NCI-H1105 treated with DMSO at 0.1 percent for 48 hours (cell line): ENCODE measurements at places on chromosomes 6 and 20.

DNA sequence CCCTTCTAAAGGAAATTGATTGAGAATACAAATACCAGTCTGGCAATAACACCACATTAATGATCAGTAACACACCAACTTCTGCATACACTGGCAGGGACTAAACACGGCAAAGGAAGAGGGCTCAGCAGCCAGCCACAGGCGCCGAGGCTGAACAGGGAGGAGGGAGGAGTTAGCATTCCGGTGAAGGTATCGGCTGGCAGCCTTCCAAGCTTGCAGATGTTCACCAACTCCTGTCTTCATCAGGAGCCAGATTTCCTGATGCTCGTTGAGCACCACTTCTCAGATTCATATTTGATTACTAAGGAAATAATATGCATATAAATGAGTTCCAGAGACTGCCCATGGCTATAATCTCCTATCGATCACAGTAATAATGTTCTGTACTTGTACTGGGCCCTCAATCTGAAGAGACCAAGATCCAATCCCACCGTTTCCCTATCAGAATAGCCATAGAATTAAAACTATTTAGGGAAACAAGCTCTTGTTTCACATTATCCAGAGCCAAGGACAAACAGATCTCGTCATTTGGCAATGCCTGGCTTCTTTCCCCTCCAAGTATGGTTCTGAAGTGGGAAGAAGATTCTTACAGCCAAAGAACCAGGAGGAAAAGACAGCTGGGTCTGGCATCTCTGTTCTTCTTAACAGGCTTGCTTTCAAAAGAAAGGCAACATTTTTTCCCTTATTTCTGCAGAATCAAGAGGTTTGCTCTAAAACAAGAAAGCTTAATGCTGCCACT, 42.2 kb downstream of the GFOD1 start:
- DNase-seq = peak; percentile 96

DNA sequence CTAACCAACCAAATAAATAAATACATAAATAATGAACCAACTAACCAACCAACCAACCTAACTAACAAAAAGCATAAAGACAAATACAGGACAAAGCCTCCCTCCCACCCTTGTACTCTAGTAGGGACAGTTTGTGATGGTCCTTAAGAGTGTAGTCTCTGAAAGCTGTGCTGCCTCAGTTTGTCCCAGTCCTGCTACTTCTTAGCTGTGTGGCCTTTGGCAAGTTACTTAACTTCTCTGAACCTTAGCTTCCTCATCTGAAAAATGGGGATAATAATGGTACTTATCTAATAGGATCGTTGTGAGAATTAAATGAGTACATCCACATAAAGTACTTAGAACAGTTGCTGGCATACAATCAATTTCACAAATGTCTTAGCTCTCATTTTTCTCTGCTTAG, 232.6 kb upstream of the SUPT3H start:
- DNase-seq = no peak

GRCh38 chr6:134472046-134472445, 154.1 kb upstream of the SGK1 start:
- DNase-seq = no peak

- DNase-seq = no peak
These were observed 12.8 kb downstream of the NHSL1 start for GRCh38 chr6:138486249-138487101.

GRCh38 chr6:15310680-15311079, 64.8 kb downstream of the JARID2 start:
- no peak for DNase-seq

- DNase-seq = peak; percentile 39
These were observed at the start of gene ADA for GRCh38 chr20:44651684-44652423. Gene ADA (minus strand): TSS chr20:44651699. CDS start chr20:44651607, 92 bp downstream.

DNA sequence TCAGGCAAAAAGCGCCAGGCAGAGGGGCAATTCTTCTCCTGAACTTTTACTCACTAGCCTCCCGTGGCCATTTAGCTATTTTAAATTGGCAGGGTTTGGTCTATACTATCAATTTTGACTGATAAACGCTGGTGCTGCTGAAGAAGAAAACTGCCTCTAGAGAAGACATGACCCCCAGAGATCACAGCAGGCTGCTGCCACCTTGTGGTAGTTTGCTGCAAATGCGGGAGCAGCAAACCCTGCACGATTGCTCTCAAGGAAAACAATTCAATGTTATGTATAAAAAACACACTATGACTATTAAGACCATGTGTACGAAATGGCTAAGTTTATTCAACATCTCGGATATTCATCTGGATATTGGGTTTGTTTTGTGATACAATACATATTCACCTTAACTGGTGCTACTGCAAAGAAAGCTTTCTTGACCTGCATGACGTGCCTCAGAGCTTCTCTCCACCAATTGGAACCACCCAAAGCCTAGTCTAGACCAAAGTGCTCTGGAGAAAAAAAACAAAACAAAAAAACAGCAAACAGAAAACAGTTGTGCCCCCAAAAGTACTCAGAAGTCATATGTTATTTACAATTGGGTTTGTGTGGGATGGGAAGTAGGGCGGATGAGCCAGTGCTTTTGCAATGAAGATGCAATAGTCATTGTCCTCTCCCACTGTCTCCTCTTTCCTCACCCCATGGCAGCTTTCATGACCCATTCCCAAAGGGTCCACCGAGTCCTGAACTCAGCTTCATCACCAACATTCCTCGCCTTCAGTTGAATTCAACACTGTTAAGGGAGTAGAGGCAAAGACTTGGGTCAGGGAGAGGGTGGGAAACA, 19.6 kb upstream of the IL17F start:
- peak; percentile 55 for DNase-seq

- no peak for DNase-seq
These were observed 8.3 kb downstream of the COX7A2 start for GRCh38 chr6:75235271-75235670.

DNA sequence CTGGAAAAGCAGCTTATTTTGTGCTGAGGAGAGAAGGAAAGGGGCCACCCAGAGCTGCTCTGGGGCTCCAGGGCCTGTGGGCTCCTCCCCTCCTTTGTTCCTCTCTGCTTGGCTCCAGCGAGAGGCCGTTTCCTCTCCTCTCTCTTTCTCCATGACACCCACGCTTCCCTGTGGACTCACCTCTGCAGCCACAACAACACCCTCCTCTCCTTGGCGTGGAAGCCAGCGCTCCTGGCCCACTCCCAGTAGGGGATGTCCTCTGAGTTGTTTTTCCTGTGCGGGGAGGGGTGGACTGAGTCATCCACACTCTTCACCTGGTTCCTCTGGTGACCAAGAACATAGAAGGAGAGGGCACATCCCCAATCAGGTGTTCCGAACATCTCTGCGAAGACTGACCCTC, 4.9 kb upstream of the CDSN start:
- DNase-seq = no peak

DNA sequence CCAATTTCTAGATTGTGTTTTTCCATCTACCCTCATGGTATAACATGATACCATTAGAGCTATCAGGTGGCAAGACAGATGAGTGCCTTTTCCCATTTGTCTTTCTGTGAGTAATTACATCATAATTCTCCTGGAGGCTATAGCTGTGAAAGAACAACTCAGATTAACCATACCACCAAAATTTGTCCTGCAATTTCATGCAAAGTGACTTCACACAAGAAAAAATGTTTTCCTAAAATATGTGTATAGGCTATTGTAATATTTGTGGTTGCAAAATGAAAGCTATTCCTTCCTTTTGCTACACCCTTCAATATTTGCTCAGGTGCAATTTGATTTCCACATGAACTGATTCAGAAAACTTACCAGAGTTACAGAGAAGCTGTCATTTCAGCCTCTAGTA, 547.7 kb upstream of the ID4 start:
- DNase-seq = no peak

- DNase-seq = no peak
These were observed 18.5 kb downstream of the CD2AP start for GRCh38 chr6:47495954-47496545.

- DNase-seq = no peak
These were observed 87.7 kb downstream of the TMEM242 start for GRCh38 chr6:157235600-157236039.

GRCh38 chr6:34600101-34600500, 44.0 kb upstream of the SPDEF start:
- DNase-seq = no peak

DNA sequence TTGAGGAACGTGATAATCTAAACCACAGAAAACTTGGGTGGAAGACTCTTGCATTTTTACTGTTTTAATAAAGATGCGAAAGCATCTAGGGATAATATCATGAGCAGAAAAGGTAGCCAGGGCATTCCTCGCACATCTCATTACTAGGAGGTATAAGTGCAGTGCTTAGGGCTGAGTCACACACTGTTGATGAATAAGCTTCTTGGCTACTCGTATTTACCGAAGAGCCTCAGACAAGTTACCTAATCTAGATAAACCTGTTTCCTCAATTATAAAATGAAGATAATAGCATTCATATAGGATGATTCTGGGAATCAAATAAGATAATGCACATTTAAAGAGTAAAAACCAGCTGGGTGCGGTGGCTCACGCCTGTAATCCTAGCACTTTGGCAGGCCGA, 780 bp upstream of the KIAA0319 start:
- DNase-seq = no peak

- no peak for DNase-seq
These were observed 100.1 kb upstream of the RGS17 start for GRCh38 chr6:153231048-153231646.

DNA sequence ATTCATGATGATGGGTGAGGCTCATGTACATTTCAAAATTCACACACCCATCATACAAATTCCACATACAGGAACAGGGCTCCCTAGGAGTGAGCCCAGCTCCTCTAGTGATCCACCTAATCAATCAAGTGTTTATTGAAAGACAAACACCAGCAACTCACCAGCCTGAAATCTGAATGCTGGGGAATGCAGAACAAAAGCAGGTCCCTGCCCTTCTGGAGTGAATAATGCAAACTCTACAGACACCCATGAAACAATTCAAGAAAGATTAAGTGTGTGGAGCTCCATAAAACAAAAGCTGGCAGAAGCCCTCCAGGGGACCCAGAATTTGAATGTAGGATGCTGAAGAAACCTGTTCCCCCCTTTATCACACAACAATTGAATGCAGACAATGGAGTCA, 396.7 kb upstream of the JARID2 start:
- DNase-seq = no peak

DNA sequence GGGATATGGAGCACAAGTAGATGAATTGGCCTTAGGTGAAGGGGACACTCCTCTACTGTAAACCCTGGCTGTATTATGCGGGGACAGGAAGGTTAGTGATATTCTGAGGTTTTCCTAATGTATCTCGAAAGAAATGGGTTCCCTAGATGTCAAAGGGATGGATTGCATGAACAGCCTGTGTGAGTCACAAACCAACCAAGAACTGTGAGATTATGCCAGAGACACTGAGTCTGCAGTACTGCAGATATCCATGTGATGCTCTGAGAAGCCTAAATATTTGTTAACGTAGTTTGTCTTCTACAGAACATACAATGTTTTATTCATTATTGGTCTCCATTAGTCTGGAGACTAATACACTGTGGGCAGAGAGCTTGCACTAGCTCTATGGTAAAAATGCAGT, 182.2 kb downstream of the AKAP7 start:
- no peak for DNase-seq

DNA sequence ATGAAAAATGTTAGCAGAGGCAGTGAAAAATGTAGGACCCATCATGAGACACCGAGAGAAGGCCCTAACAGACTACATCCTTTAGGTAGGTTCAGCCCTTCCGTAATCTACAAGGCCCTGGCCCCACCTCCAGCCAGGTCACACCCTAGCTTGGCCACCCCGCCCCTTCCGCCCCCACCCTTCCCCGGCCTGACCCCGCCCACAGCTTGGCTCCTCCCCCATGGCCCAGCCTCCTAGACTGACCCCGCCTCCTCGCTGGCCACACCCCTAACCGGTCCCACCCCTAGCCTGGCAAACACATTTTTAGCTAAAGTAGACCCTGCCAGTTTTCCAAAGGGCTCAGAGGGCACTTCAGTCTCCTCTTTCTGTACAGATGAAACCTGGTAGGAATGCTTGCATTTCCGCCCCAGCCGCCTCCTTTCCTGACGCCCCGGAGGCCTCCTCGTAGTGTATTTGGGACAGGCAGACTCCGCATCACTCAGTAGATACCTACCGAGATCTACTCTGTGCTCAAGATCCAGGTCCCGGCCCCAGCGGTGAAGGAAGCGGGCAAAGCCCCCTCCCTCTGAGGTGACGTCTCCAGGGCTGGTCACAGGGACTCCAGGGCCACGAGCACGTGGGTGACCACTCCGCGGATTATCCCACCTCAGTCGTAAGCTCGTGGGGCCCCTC, 443.5 kb downstream of the PREX1 start:
- DNase-seq = no peak

GRCh38 chr6:17927705-17928104, 59.7 kb downstream of the KIF13A start:
- DNase-seq = no peak

DNA sequence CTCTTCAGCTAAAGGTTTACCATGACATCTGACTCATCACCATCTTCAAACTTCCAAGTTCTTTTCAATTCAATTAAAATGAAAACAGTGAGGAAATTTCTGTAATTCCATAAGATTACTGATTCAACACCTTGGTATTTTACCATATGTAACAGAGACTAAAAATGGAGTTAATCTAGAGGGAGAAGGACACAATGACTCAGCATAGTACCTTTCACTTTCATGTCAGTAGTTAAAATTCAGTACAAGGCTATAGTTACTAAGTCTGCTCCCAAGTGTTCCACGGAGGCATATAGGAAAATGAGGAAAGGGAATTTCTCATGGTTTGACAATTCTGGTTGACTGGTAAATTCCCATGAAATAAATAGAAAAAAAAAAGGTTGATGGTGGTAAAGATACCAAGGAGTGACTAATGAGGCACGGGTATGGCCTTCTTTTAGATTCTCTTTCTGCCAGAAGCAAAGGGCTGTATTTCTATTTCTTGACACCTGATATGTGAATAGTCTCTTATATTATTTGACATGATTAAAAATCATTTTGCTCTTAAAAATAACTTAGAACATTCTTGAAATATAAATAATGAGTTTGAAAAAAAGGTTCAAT, 526.7 kb upstream of the ADGRB3 start:
- no peak for DNase-seq

DNA sequence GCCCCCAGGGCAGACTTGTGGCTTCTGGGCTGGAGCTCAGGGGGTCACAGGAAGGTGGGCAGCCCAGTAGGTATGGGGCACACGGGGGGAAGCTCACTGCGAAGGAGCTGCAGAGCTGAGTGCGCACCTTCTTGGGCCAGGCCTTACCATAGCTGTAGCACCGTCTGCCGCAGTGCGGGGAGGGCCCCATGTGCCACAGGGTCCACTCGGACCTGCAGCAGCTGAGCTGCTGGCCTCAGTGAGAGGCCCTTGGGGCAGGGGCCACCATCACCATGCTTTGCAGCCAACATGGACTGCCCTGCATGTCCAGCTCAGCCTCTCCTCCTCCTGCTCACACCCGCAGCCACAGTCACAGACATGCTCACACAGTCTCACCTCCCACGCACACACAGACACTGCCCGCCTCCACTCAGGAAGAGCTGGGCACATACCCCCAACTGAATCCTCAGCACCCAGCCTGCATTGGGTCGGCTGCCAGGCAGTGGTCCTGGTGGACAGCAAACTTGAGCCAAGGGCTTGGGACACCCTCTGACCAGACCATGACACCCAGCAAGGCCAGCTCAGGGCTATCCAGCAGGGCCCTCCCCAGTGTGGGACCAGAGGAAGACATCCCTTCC, 35.3 kb downstream of the YTHDF1 start:
- DNase-seq = no peak
